ENCODE measurements at places on chromosomes 4 and X.
A peak's percentile ranks its signal among the peaks of the same experiment; 100 is the strongest.

DNA sequence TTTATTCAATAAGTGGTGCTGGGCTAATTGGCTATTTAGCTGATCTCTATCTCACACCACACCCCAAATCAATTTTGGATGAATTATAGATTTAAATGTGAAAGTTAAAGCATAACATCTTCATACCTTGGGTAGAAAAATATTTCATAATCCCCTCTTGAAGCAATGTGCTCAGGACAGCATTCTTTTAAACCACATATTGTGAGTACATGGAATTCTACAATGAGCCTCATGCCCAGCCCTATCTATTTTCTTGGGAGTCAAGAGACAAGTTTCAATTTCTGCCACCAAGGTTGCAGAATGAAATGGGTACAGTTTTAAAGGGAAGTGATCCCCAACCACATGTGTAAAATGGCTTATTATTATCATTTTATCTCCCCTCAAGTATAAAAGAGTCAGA, 30.6 kb upstream of the GPRIN3 start:
- DNase-seq: no peak

GRCh38 chr4:152159773-152160172, 376.1 kb downstream of the FBXW7 start:
- no peak for DNase-seq

- no peak for DNase-seq
These were observed 1.2 kb downstream of the SPOCK3 start for GRCh38 chr4:167232805-167233684.

DNA sequence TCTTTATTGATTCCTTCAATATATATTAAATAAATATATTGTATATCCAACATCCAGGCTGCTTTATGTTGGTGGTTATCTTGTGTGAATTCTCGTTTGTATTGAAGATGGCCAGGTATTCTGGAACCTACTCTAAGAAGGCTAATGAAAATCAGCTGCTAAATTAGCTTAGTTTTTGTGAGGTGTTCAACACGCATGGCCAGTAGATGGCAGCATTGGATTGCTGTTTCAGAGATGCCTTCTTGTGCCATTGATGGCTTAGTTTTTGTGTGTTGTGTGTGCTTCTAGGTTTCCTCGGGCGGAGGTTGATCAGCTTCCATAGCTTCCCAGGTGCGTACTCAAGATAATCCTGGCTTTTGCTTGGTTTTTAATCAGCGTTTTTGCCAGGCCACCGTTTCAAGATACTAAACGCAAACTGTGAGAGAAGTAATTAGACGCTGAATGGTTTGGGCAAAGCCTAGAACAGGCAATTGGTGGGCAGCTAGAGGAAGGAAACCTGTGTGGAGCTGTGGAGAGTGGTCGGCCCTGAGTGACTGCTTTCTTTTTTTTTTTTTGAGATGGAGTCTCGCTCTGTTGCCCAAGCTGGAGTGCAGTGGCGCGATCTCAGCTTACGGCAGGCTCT, 15.1 kb downstream of the NOCT start:
- DNase-seq: no peak

- DNase-seq: no peak
These were observed 210.4 kb downstream of the PAPSS1 start for GRCh38 chr4:107509615-107510014.

DNA sequence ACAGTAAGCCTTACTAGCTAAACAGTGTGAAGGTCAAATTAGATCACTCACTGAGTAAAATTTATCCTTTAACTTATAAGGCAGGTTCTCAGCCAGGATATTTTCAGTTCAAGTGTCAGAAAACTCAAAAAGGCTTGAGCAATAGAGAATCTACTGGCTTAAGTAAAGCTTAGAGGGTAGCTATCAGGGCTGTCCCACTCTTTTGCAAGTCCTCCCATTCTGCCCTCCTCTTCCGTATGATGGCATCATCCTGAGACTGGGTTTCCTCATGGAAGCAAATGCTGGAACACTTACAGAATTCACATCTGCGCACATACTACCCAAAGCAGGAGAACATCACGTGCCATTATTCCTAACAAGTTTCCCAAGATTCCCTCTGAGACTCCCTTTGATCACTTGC, 55.0 kb downstream of the FBXL5 start:
- DNase-seq: no peak

GRCh38 chrX:78796916-78797315, 49.4 kb downstream of the LPAR4 start:
- DNase-seq: no peak

GRCh38 chr4:146522869-146523205, 1.1 kb upstream of the SLC10A7 start:
- no peak for DNase-seq

DNA sequence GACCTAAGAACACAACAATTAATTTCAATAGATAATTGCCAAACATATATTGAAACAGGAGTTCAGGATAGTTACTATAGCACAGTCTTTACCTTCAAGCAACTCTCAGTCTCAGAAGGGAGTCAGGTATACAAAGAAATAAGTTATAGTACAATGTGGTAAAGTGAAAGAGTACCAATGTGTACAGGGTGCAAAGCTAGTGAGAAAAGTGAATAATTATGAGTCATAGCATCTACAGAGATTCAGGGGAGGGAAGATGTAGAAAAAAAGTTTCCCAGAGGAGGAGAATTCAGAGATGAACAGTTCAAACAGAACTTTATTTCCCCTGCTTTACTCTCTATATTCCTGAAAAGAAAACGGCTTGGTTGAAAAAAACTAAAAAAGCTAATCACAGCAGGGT, 22.7 kb upstream of the DKK2 start:
- no peak for DNase-seq

- DNase-seq: no peak
These were observed 88.1 kb downstream of the FSTL5 start for GRCh38 chr4:162075726-162076125.

DNA sequence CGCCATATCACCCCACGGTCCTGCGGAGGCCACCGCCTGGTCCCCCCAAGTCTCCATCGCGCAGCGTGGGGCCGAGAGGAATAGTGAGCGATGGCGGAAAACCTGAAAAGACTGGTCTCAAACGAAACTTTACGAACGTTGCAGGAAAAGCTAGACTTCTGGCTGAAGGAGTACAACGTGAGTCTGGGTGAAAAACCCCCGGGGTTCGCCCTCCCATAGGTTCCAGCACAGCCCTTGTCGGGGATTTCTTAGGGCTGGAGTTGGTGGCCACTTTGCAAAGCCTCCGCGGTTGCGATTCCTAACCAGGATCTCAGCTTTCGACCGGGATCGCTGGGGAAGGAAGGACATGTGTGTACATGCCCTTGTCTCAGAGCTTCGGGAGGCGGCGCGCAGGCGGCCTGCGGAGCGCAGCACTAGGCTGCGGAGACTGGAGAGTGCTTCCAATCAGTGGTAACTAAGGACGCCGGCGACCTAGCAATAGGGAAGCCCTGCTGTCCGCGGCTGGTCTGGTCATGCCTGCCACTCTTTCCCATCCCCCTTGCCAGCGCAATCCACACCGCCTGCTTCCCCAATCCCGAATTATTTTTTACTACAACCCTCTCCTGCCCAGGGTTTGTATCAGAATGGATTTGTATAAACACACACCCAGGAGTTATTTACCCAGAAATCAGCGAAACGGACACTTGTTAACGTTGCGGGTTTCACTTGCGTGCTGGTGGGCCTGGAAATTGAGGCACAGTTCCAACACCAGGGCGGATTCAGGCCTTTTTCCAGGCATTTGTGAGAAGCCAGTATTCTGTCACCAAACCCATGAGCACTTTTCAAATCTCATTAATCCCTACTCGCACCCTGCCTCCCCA, 741 bp downstream of the SPATA18 start:
- DNase-seq: peak; percentile 45

DNA sequence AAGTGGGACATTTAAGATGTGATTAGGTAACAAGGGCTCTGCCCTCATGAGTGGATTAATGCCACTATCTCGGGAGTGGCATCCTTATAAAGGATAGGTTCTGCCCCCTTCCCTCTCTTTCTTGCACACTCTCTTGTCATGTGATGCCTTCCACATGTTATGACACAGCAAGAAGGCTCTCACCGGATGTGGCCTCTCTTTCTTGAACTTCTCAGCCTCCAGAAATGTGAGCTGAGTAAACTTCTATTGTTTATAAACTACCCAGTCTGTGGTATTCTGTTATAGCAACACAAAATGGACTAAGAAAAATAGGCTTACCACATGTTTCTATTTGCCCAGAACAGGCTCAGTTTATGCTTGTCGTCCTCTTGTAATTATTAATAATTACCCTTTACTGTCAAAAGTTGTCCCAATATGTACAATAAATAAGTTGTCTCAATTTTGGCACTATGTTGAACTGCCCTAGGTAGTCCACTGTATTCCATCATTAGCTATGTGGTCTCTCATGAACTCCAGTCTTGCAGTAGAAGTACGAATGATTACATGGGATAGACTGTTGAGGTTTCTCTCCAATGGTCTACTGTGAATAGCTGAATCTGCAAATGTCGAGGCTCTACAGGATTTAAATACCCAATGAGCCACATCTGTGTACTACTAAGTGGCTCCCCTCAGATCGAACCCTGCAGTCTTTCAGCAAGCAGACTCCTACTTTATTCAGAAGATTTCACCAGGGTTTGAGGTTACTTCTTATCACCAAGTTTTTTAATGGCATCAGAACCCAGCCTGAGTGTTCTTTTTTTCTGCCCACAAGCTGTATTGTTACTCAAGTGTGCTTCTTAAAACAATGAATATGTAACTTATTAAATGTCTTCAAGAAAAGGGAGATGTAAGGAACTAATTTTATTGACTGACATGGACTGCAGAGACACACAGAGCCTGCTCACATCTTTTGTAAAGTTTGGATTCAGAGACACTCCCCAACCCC, 102.0 kb upstream of the LEF1 start:
- peak; percentile 17 for DNase-seq

DNA sequence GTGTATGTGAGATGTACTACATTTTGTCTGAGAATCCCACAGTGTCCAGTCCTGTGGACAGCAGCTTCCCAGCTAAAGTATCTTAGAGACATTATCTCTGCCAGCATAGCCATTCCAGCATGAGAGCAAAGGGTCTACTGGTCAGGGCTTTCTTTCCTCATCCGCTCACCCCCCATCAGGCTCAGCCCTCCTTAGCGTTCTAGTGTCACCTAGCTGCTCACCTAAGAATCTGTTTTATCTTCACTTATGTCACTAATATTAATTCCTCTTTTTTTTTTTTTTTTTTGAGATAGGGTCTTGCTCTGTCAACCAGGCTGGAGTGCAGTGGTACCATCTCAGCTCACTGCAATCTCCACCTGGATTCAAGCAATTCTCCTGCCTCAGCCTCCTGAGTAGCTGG, 15.6 kb downstream of the RUFY3 start:
- no peak for DNase-seq

DNA sequence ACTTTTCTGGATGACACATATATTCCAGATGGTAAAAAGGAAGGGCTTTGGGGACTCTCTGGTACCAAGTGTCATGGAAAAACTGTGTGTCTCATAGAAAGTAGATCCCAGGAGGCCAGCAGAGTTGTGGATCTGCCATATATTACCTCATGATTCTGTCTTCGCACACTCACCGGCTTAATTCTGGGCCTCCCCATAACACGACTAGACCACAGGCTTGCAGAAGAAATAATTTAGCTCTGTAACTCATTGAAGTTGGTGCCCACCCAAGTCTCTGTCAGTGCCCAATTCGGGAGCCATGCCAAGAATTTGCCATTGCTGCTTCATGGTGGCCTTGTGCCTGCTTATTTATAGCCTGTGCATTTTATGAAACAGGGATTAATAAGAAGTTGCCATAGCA, 104.5 kb downstream of the AR start:
- DNase-seq: no peak

Data from AG04449 (cell line).